ENCODE measurements at places on chromosomes 1 and 21. TPM values are rescaled to one million over a fixed set of nuclear protein-coding genes. Genes with fewer than 3 reads are reported as not detected.

GRCh38 chr1:230842801-230843200, 25.5 kb downstream of the C1orf198 start:
- H3K4me3 ChIP-seq: no peak overlapping the region
- no peak overlapping the region for H3K27ac ChIP-seq
- H3K27me3 ChIP-seq: no peaks in the 10 kb centered on the region
- DNase-seq: no peak

DNA sequence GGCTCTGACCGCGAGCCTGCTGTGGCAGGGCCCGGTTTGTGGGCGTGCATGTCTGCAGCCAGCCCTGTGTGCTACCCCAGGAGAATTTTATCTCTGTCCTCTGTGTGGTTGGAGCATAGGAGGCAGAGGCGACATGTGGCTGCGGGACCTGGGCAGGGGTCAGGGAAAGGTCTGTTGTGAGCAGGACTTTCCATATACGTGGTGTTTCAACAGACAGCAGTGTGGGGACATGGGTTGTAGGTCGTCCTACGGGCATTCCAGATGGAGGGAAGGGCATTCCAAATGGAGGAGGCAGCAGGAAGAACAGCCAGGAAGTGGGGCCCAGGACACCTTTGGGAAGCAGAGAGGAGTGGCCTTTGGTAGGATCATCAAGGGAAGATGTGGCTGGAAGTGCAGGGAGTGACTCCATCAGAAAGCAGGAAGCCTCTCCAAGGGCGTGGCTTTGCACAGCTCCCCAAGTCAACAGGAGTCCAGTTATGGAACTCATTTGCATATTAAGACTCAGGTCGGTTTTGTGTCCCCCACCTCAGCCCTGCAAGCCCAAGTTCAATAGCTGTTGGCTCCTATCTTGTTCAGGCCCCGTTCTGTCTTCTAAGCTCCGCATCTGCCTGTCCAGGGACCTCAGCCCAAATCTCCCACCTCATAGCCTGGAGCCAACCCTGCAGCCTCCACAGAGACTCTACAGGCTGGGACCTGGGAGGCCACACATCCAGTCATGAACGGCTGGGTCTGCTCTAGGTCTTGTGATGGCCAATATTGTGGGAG, 309.1 kb downstream of the MATN1 start:
- no peaks in the 10 kb centered on the region for H3K27me3 ChIP-seq
- H3K36me3 ChIP-seq: no peaks in the 10 kb centered on the region
- no peak for DNase-seq
- H3K4me1 ChIP-seq: no peaks in the 10 kb centered on the region
- H3K4me3 ChIP-seq: no peak overlapping the region
- H3K27ac ChIP-seq: no peak overlapping the region

DNA sequence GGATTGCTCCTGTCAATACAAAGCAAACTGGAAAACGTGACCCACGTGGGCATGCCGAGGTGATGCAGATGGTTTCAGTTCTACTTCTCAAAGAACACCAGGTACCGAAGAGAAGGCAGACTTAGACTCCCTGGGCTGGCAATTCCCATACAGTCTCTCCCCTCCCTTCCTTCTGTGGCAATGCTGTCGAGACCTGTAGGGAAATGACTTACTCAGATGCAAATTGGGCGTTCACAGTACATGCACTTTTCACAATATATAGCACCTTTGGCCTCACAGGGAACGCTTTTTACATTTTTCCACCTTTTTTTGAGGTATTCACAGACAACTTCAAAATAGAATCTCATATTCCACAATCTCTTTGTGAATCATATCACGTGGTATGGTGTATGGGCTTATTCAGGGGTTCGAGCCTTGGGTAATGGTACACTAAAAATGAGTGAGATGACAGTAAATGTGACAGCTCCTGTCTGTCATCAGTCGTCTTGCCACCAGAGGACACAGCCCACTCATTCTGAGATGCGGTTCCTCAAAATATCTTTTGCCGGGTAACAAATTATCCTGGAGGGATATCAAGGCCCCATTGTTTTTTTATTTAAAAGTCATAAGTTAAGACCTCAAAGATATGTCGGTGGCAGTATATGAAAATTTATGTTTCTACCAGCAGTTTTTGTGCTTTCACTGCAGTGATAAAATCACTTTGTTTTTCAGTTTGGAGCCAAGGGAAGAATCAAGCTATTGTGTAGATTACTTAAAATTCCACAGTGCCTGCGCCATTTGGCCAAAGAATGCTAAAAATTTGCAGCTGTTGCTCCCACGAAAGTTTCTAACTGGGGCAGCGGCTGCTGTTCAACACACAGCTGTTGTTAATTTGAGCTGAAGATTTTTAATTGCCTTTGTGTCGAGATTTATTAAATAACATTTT, 168.4 kb downstream of the ZZZ3 start:
- H3K36me3 ChIP-seq: no peaks in the 10 kb centered on the region
- H3K4me1 ChIP-seq: peaks cover 12% of the 10 kb centered on the region
- no peaks in the 10 kb centered on the region for H3K27me3 ChIP-seq
- H3K4me3 ChIP-seq: no peak overlapping the region
- H3K27ac ChIP-seq: no peak overlapping the region

DNA sequence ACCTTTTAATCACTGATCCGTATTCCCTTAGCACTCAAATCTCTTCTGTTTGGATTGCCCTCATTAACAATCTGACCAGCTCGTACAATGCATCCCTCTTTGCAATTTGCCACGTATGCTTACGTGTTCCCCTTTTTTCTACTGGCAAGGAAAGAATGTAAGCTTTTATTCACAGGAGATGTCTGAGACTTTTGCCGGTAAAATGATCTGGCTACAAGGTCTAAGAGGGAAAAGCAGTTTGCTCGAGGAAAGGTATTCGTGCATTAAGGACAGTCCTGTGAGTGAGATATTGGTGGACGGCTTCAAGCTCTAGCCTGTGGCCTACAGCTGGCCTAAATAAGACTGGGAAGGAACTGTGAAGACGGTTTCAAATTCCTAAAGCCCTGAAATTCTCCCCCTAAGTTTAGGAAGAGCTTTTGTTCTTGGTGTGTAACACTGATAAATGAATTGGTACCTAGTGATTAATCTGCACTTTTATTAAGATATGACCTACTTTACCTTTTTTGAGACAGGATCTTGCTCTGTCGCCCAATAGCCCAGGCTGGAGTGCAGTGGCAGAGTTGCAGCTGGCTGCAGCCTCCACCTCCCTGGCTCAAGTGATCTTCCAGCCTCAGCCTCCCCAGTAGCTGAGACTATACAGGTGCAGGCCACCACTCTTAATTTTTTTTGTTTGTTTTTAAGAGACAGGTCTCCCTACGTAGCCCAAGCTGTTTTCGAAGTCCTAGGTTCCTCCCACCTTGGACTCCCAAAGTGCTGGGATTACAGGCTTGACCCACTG, 895 bp upstream of the UBR4 start:
- peaks cover 40% of the 10 kb centered on the region for H3K4me1 ChIP-seq
- H3K27me3 ChIP-seq: no peaks in the 10 kb centered on the region
- peak overlapping the region; percentile 91 for H3K27ac ChIP-seq
- no peaks in the 10 kb centered on the region for H3K36me3 ChIP-seq
- H3K4me3 ChIP-seq: peak overlapping the region; percentile 100
- DNase-seq: no peak

DNA sequence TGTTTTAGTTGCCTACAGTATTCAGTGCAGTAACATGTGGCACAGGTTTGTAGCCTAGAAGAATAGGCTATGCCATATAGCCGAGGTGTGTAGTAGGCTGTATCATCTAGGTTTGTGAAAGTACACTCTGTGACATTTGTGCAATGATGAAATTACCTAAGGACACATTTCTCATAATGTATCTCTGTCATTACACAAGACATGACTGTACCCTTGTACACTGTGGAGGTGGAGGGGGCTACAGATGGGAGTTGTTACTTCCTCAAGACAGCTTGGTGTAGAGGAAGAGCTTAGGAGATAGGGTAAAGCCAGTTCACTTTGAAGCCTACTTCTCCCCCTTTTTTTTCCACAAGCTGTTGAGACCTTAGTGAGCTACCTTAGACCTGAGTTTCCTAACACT, 59.7 kb upstream of the RAVER2 start:
- H3K27ac ChIP-seq: no peak overlapping the region
- H3K27me3 ChIP-seq: no peaks in the 10 kb centered on the region

Gene KCNH1
- 1.5 TPM for total RNA-seq

Data from testis (tissue), 5 donors.